HS-5 (cell line): ENCODE measurements at places on chromosomes 16 and 17.

GRCh38 chr17:42120770-42121769, at the start of gene KAT2A:
Gene KAT2A, minus strand, starts transcription at chr17:42121367. Its CDS starts 63 bp downstream, at chr17:42121304.
- no peak for DNase-seq

DNA sequence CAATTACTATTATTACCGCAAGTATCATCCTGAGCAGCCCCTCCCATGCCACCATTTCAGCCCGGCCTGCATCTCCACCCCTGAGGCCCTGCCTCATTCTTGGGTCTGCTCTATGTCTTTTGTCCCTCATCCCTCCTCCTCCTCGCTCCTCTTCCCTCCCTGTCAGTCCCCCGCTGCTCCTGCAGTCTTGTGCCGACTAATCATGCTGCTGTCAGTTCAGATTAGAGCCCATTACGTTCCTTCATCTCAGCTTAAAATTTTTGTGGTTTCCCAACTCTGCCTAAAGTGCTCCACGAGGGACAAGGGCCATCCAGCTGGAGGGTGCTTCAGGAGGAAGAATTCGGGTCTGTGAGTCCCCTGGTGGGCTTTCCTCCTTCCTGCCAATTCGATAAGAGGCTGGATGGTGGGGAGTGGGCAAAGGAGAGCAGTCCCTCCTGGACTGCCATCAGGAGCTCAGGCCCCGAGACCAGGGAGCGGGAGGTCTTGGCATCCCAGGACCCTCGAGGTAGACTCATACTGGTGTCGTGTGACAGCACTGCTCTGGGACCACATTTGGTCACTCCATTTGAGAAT, 32.9 kb upstream of the GOSR2 start:
- no peak for DNase-seq

- DNase-seq, result no peak
Measured at GRCh38 chr16:1659031-1659430, 19.0 kb upstream of the JPT2 start.

- no peak for DNase-seq
Measured at GRCh38 chr17:76241204-76241538, 878 bp upstream of the RNF157 start.

DNA sequence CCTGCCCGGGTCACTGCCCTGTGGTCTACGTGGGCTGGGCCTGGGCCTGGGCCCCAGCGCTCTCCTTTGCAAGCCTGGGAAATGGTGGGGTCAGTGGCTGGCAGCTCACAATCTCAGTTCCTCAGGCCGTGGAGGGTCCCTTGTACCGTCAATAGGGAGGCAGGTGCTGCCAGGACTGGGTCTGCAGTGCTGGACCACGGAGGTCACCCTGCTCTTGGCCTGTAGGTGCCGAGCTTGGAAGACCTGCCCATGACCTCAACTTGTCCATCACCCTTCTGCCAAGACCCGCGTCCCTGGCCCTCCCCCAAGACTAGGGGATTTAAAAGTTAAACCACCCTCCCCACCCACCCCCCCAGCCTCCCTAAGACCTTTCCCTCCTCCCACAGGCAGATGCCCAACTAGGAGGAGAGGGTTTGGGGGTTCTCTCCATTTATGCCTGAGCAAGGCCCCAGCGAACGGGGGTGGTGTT, 2.5 kb downstream of the TBX2 start:
- DNase-seq, result no peak

DNA sequence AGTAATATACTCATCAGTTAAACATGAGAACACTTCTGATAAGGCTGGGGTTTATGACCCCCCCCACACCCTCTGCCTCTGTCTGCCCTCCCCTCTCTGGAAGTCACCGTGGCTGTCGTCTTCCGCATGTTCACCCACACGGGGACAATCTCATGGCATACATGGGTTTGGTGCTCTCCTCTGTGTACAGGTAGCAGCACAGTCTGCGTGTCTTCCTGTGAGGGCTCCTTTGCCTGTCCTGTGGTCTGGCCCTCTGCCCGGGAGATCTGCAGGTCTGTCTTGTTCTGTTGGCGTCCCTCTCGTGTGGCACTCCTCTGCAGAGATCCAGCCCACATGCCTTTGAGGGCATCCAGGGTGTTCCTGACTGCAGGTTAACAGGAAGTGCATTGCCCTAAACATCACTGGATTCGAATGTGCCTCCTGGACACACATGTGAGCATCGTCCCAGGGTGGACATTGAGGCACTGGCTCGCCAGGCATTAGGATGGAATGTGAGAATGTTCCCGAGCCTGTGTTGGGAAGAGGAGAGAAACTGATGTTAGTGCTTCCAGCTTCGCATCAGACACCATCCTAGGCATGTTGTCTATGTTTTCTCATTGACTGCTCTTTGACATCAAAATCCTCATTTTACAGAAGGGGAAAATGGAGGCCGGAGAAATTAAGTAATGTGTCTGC, 54.5 kb downstream of the NKD1 start:
- no peak for DNase-seq

GRCh38 chr16:79770244-79771064, 169.9 kb upstream of the MAF start:
- no peak for DNase-seq

GRCh38 chr17:72667096-72668063, 425.1 kb downstream of the SLC39A11 start:
- DNase-seq, result no peak

- DNase-seq, result no peak
Measured at GRCh38 chr17:1050246-1050995, 53.5 kb downstream of the TIMM22 start.

- DNase-seq, result no peak
Measured at GRCh38 chr17:74920642-74921025, 2.4 kb downstream of the USH1G start.

GRCh38 chr16:54009464-54010176, 277.0 kb downstream of the IRX3 start:
- no peak for DNase-seq

GRCh38 chr17:43556292-43556691, 10.2 kb upstream of the ETV4 start:
- DNase-seq, result no peak

DNA sequence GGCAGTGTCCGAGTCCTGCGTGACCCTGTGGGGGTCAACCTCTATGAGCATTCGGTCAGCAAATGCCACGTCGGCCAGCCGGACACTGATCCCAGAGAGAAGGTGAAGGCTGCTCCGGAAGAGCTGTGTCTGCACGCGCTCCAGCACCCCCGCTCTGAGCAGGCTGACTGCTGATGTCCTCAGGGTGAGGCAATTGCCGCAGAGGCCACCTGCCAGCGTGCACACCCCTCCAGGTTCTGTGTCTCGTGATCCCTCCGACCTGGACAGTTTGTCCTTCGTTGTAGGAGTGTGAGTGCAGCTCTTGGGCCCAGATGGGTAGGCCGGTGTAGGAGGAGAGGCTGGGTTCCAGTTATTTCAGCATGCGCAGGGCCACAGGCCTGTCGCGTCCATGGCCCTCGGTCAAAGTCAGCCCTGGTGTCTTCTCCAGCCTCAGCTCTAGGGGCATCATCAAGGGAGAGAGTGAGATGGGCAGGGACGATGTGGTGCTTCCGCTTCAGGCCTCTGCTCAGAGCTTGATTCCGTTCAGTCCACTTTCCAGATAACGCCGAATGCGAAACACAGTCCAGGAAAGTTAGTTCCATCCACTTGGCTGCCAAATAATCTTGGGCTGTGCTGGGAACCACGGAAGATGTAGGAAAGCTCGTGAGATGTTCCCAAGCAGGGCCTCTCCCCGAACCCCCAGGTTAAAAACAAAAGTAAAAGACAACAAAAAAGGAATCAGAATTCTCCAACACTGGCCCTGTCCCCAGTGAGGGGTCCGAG, 15.1 kb upstream of the NCBP3 start:
- DNase-seq, result no peak

GRCh38 chr17:74052993-74053711, 150.3 kb upstream of the RPL38 start:
- no peak for DNase-seq

DNA sequence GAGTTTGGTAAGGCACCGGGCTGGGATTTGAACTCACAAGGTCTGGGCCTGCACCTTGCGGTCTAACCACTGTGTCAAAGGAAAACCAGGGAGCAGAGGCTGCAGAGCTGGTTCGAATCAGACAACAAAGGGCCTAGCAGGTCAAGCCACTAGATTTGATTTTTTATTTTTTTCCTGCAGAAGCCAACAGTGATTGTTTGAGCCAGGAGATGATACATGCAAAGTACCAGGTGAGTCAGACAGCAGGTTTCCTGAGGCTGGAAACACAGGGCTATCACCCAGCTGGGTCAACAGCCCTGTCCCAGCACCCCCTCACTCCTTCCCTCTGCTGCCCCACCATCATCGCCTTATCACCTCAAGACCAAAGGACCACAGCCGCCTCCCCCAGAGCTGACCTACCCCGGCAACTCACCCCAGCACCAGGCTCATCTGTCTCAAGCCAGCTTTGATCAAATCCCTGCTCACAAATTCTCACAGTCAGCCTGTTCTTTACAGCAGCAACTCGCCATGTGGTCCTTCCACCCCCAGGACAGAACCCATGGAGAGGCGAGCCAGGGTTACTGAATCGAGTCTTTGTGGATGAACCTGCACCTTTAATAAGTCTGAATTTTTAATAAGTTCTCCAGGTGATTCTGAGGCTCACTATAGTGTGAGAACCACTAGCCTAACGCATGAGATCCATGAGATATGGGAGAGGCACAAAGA, 13.0 kb upstream of the KRT19 start:
- no peak for DNase-seq

GRCh38 chr16:88055356-88055755, 104.1 kb downstream of the BANP start:
- no peak for DNase-seq

DNA sequence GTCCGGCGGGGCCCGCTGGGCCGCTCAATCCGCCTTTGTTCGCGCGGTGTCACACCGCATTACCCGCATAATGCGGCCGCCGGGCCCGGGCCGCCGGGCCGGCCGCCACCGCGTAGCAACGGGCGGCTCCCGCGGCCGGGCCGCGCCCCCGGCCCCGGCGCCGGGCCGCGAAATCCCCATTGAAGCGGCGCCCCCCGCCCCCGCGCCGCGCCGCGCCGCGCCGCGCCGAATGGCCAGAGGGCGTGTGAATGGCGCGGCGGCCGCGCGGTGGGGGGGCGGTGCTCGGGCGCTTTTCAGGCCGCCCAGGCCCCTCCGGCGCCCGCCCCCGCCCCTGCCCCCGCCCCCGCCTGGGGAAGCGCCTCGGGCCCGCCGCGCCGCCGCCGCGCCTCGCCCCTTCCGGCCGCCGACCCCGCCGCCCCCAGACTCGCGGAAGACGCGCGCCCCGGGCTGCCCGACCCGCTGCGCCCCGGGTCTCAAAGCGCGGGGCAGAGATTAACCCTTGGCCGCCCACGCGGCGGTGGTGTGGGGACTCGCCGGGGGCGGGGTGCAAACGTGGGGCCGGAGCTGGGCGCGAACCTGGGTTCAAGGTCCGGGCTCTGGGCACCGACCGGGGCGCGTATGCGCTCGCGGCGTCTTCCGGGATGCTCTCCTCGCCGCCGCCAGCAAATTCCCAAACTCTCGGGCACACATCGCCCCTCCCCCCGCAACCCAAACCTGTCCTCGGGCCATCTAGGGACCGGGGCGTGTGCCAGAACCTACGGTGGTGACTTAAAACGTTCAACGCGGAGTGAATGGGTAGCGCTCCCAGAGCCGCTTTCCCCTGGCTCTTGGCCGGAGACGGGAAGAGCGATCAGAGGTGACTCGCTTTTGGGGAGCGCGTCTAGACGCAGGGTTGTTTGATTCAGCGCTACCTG, 46.7 kb downstream of the WNT3 start:
- no peak for DNase-seq

DNA sequence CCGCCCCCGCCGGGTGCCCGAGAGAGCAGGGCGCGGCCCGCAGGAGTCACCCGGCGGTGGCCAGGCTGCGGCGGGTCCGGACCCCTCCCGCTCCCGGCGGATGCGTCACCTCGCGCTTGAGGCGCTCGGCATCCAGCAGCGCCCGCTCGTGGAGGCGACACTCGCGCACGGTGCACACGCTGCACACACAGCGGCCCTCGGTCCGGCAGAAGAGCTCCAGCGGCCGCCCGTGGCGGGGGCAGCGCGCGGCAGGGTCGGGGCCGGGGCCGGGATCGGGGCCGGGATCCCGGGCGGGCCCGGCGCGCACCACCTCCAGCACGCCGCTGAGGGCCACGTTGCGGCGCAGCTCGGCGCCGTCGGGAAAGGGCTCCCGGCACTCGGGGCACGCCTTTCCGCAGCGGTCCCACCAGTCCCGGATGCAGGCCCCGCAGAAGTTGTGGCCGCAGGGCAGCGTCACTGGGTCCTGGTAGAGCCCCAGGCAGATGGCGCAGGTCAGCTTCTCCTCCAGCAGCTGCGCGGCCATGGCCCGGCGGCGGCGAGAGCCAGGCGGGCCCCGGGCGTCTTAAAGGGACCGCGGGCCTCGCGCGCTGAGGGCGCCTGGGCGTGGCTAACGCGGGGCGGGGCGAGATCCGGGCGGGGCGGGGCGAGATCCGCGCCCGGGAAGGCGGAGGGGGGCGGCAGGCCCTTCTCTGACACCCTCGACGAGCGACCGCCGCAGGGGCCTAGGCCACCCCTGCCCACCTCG, at the start of gene TRIM65:
Gene TRIM65, minus strand, starts transcription at position 537 of the 745 bp plus-strand sequence. Its CDS starts 14 bp downstream, at position 523.
- no peak for DNase-seq

DNA sequence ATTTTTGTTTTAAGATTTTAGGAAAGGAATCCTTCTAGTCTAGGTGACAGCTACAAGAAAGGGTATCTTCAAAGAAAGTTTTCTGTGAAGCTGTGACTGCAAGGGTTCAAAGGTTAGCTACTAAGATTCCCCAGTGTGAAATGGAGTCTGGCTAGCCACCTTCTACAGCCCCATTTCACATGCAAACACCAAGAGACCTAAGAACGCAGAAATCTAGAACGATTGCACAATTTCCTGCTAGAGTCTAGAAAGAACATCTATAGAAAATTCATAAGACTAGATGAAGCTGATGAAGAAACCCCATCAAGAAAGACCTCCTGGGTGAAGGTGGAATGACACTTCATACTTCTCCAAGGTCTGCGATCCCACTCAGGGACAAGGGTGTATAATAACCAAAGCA, 77.1 kb downstream of the STX8 start:
- DNase-seq, result no peak

GRCh38 chr17:7340179-7340578, 3.9 kb downstream of the ACAP1 start:
- DNase-seq, result no peak

- DNase-seq, result no peak
Measured at GRCh38 chr16:76634847-76635697, 357.9 kb downstream of the CNTNAP4 start.

GRCh38 chr16:84136331-84137125, 8.4 kb downstream of the HSDL1 start:
- DNase-seq, result no peak

GRCh38 chr17:33688771-33689170, 395.7 kb upstream of the ASIC2 start:
- no peak for DNase-seq

GRCh38 chr17:60142872-60143499, 6.8 kb upstream of the CA4 start:
- peak; percentile 73 for DNase-seq

- DNase-seq, result no peak
Measured at GRCh38 chr17:38702916-38703741, 1.9 kb upstream of the MLLT6 start.

- DNase-seq, result no peak
Measured at GRCh38 chr17:34519282-34519681, 60.1 kb upstream of the TMEM132E start.

GRCh38 chr17:46198233-46198632, 5.0 kb upstream of the KANSL1 start:
- no peak for DNase-seq

GRCh38 chr16:193441-193840, 13.2 kb downstream of the HBQ1 start:
- DNase-seq, result no peak
